ENCODE measurements at places on chromosomes 1 and 21.

GRCh38 chr21:14120091-14120734, 90.5 kb downstream of the LIPI start:
- DNase-seq, result no peak

DNA sequence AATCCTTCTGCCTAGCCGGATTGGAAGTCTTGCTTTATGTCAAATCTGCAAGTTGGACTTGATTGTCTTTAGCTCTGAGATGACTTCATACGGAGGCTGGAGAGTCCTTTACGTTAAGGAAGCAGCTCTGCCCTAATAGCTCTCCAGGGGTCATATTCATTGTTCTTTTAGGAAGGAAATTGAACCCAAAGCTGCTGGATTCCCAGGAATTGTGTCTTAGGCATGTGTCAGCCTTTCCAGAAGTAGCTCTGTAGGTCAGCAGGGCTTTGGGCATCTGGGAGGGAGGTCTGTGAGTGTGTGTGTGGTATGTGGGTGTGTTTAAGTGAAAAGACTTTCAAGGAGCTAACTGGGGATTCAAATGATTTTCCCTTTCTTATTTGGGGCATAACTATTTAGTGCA, 82.4 kb downstream of the ABCA4 start:
- DNase-seq, result no peak

- DNase-seq, result no peak
Observed at GRCh38 chr1:102531036-102531435, 534.3 kb upstream of the OLFM3 start.

- DNase-seq, result no peak
Observed at GRCh38 chr1:117632269-117633067, 26.6 kb downstream of the TENT5C start.

Data from CD4-positive, alpha-beta memory T cell (primary cell).